ENCODE measurements at places on chromosomes 11 and 22.

GRCh38 chr11:9263840-9264315, 1.3 kb downstream of the DENND5A start:
- no peak for DNase-seq

DNA sequence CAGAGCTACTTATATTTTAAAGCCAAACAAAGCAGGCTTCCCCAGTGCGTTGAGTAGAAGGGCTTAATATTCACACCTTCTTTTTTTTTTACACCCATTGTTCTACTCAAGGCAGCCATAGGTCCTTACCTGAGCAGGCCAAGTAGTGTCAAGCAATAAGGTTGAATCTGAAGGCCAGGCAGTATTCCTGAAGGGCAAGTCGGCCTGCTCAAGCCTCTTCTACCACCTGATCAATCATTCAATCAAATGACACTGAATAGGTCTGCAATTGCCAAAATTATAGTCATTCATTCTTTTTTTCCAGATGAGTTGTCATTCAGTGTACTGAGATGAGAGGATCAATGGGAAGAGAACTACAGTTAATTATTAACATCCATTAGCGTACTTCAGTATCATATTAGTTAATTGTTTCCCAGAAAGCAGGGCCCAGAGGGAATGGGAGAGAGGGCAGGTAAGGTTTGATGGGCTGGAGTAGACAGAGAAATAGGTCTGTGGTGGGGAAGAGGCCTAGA, 11.9 kb upstream of the PPP2R1B start:
- no peak for DNase-seq

DNA sequence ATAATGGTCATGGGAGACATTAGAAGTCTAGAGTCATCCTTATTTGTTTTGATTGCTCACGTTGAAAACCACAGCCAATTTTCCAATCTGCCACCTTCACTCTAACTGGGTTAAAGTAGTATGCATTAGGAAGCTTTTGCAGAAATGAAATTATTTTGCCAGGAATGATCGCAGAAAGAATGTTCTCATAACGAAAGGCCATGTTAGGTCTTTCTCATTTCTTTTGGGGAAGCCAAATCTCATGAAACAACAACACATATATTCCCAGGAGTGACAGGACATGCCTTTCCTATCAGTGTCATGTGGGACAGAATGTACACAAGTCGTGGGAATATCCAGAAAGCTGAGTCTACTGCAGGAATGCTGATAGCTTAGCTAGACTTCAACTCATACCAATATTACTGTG, 386.3 kb downstream of the AASDHPPT start:
- no peak for DNase-seq

DNA sequence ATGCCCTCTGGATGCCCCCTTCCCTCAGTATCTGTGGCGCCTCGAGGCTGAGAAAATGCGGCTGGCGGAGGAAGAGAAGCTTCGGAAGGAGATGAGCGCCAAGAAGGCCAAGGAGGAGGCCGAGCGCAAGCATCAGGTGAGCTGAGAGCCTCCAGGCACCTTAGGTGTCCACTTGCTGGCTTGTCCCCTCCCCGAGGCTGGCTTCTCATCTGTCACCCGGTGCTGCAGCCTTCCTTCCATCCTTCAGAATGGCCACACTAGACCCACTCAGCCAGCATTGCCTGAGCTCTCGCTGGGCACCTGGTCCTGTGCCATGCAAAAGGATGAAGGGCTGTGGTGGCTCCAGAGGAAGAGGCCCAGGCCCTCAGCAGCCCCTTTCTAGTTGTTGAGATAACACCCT, 52.3 kb downstream of the MYO7A start:
- DNase-seq, result no peak

GRCh38 chr11:91239359-91239758, 985.3 kb upstream of the FAT3 start:
- no peak for DNase-seq

GRCh38 chr22:25658633-25659032, 83.4 kb upstream of the MYO18B start:
- DNase-seq, result no peak

- DNase-seq, result no peak
These were observed 5.4 kb downstream of the CRY2 start for GRCh38 chr11:45852712-45853101.

DNA sequence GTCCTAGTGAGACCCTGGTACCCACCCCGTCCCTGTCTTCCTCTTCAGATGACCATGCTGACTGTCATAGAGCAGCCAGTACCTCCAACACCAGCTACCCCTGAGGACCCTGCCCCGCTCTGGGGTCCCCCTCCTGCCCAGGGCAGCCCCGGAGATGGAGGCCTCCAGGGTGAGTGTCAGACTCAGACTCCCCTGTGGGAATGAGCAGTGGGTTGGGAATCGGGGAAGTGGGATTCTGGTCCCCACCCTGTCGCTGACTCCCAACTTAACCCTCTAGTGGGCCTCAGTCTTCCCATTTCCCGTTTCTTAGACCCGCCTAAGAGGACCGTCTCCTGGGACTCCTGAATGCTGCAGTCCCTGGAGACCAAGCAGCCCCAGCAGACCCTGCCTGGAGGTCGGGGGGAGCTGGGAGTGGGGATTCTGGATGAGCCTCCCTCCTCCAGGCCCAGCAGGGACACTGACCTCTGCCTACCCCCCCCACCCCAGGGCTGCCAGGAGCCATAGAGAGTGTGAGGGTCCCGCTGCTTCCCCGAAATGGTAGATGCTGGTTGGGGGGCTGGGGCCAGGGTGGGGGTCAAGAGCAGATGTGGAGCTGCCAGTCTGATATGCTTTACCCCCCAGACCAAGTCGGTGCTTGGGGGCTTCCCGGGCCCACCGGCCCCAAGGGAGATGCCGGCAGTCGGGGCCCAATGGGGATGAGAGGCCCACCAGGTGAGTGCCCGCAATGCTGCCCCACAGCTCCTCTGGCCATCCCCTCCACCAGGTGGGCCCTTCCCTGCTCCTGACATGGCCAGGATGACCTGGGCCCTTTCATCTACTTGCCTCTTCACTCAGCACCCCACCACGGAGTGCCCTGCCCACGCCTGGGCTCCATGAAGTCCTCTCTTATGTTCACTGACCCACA, 25.5 kb downstream of the EMID1 start:
- DNase-seq, result no peak

DNA sequence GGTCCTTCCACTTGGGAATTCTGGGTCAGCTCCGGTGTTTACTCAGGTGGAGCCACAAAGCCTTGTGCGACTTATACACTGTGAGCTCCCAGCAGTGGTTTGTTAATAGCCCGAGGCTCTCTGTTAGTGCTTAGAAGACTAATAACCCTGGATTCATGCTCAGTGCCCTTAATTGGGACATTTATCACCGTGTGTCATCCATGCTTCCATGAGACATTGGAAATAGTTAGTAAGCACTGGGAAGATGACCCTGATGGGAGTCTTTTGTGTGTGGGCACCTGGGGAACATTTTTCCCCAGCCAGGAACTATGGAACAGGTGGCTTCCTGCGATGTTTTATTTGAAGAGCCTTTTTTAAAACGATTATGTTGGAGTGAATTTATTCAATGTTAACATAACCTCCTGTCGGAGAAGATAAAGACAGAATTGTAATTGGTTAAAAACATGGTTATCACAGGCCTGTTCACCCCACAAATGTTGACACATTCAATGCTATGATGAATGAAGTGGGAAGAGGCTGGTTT, 188.9 kb downstream of the MYO18B start:
- no peak for DNase-seq

- DNase-seq, result no peak
These were observed 85.1 kb downstream of the BARX2 start for GRCh38 chr11:129460714-129461113.

- DNase-seq, result no peak
These were observed 629.5 kb downstream of the BRD1 start for GRCh38 chr22:49197986-49198704.

DNA sequence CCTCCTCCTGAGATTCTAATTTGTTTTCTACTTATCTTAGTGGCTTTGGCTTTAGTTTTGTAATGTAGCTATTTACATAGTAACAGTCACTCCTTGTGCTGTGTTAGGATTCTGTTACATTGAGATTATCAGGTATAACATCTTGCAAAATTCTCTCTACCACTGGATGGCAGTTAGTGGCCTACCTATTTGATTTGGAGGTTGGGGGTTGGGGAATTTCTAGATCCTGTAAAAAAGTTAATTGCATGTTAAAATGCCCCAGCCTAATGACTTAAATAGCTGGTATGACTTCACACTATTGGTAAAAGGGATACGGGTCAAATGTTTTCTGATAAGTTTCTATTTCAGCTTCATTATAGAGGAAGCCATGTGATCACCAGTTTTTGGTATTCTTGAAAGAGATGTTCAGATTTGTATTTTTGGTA, 2.8 kb downstream of the GRK3 start:
- DNase-seq, result no peak

DNA sequence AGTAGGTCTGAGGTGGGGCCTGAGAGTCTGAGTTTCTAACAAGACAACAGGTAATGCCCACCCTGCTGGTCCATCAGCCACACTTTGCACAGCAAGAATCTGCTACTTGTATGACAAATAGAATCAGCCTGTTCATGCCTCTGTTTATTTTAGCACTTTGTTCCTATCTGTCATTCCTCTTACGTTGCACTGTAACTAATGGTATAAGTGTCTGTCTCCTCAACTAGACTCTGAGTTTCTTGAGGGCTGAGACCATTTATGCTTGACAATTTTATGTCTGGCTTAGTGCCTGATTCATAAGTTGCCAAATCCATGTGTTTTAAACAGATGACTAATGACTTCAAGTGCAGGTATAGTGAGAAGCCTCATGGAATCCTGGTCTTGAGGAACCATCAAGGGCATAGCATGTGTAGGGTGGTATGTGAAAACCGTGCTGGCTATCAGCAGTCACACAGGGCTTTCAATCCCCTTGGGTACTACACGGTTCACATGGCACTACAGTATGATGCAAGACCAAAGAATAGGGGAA, 209.7 kb downstream of the C11orf91 start:
- no peak for DNase-seq

- no peak for DNase-seq
These were observed 12.7 kb upstream of the CTSD start for GRCh38 chr11:1776331-1776851.

- peak; percentile 92 for DNase-seq
These were observed 741 bp upstream of the TMEM179B start for GRCh38 chr11:62786318-62787004.

DNA sequence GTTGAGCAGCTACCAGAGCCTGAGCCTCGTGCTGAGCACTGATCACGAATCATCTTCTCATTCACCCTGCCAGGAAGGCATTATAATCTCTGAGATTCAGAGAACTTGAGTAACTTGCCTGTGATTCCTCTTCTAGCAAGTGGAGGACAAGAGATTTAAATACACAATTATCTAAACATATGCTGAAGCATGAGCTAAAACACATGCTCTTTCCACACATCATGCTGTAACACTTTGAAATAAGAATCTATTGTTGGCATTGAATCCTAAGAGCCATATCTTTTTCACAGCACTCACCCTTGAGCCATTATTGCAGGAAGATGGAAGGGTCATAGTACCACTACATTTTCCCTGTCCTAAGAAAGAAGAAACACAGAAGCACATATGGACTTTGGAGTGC, 722.5 kb upstream of the API5 start:
- no peak for DNase-seq

DNA sequence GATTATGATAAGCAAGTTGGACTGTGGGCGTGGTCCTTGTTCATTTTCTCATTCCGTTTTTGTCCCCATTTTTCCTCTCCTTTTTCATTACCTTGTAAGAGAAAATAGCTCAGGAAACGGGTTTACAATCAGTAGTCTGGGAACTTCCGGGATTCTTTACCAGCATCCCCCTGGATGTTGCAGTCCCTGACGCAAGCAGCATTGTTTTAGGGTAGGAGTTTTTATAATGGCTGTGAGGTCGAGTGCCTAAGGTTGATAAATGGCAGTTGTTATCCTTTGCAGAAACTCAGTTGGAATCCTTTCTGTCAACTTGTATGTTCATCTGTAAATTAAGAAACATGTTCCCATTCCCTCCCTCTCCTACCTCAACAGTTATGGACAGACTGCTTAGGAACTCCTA, 68.3 kb downstream of the ARHGEF12 start:
- DNase-seq, result peak; percentile 40
